ENCODE measurements at places on chromosomes 6 and 20.

DNA sequence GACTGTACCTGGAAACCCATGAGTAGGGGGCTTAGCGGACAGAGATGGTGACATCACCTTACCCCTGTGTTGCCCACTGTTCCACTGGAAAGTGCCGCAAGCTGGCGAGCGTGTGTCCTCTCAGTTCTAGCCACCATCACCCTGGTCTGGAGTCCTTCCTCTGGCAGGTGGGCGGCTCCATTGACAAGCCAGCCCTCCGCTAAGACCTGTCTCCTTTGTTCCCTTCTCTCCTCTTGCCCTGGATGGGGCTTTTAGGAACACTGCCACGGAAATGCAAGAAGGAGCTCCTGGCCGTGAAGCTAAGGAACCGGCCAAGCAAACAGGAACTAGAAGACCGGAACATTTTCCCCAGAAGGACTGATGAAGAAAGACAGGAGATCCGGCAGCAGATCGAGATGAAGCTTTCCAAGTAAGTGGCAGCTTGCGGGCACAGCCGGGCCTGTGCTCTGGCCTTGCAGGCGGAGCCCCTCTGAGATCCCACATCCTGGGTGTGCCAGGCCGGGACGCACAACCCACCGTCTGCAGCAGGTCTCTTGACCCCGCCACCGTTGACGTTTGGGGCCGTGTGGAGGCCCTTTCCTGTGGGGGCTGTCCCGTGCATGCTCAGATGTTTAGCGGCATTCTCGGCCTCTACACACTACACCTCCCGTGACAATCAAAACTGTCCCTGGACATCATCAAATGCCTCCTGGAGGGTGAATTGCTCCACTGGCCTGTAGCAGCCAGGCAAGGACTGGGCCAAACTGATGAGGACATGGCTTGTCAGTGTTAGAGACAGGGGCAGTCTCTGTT is 127.5 kb downstream of the SYCP2 start:
- DNase-seq: no peak

DNA sequence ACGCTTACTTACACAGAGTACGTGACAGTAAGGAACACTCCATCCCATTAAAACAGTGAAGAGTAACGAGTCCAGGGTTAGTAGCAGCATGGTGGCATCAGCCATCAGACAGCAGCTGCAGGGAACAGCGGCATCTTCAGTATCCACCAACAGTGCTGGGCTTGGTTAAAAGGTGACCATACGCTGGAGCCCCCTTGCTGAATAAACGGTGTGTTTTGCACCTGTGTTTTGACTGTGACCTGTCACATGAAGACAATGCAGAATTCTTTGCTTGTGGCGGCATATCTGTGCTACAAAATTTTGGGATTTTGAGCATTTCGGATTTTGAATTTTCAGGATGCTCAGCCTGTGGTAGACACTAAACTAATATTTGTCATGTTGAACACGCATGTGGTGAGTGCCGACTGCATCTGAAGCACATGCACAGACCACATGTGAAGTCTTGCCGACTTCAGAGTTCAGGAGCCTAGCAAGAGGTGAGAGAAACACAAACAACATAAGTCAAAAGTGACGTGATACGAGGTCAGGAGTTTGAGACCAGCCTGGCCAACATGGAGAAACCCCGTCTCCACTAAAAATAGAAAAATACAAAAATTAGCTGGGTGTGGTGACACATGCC is 69.3 kb upstream of the FRMD1 start:
- no peak for DNase-seq

- peak; percentile 58 for DNase-seq
Measured at GRCh38 chr6:159151266-159151855, 17.8 kb upstream of the FNDC1 start.

- no peak for DNase-seq
Measured at GRCh38 chr20:8624046-8624445, 444.8 kb upstream of the PLCB4 start.

DNA sequence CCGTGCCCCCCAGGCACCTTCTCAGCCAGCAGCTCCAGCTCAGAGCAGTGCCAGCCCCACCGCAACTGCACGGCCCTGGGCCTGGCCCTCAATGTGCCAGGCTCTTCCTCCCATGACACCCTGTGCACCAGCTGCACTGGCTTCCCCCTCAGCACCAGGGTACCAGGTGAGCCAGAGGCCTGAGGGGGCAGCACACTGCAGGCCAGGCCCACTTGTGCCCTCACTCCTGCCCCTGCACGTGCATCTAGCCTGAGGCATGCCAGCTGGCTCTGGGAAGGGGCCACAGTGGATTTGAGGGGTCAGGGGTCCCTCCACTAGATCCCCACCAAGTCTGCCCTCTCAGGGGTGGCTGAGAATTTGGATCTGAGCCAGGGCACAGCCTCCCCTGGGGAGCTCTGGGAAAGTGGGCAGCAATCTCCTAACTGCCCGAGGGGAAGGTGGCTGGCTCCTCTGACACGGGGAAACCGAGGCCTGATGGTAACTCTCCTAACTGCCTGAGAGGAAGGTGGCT is 960 bp downstream of the TNFRSF6B start:
- no peak for DNase-seq

- no peak for DNase-seq
Measured at GRCh38 chr6:47096211-47096895, 54.2 kb upstream of the ADGRF1 start.

GRCh38 chr6:16477367-16478149 is 239.2 kb downstream of the GMPR start:
- DNase-seq: no peak

DNA sequence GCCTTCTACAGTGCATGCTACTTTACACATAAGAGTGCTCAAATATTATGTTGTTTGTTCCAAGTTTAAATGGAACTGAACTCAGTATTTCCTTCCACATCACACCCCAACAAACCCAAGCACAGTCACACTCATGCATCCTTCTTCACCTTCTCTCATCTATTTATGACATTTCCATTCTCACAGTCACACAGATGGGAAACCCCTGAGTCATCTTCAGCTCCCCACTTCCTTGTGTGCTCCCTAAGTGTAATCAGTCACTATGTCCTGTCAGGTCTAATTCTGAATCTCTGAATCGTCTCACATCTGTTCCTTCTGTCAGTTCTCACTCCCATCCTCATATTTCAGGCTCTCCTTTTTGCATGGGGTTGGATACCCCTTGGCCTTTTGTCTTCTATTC is 96.0 kb downstream of the RIMS1 start:
- no peak for DNase-seq

GRCh38 chr6:98973571-98973970 is 25.8 kb upstream of the FBXL4 start:
- DNase-seq: no peak

DNA sequence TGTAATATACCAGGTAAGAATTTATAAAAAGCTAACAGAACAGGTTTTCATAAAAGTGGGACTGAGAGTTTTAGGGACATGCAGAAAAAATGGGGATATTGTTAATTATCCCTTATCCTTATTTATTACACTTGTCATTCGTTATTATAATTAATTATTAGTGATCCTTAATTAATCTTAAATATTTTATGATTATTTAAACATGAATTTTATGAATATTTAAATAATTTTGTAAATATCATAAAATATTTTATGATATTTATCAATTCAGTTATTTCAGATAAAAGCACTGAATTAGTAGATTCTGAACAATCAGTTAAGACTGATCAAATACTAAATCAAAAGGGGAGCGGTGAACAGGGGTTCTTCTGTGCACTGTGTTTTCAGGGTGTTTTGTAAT is 300.1 kb downstream of the PAX1 start:
- no peak for DNase-seq

- DNase-seq: no peak
Measured at GRCh38 chr6:119137194-119138072, 59.0 kb upstream of the FAM184A start.

GRCh38 chr6:109720311-109720710 is 29.2 kb downstream of the FIG4 start:
- DNase-seq: no peak

DNA sequence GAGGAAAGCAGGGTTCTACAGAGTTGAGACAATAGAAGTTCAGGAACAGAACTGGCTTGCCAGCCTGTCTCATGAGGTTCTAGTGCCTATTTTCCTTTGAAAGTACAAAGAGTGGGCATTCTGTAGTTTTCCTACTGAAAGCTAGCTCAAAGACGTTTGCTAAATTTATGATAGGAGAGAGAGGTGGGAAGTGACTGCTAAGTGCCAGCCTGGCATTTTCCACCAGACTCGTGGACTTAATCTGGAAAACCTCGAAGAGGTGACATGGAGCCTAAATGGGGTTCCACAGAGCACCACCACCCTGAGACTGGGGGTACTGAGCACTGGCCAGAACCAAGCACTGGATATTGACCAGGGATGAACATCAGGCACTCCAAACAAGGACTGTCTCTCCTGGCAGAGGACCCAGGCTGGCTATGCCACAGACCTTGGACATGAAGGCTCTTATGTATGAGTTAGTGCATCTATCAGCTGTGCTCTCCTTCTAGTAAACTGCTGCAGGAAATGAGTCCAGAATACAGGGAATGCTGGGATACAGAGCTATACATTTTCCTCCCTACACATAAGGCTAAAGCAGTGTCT is 7.1 kb downstream of the PEX6 start:
- DNase-seq: no peak

DNA sequence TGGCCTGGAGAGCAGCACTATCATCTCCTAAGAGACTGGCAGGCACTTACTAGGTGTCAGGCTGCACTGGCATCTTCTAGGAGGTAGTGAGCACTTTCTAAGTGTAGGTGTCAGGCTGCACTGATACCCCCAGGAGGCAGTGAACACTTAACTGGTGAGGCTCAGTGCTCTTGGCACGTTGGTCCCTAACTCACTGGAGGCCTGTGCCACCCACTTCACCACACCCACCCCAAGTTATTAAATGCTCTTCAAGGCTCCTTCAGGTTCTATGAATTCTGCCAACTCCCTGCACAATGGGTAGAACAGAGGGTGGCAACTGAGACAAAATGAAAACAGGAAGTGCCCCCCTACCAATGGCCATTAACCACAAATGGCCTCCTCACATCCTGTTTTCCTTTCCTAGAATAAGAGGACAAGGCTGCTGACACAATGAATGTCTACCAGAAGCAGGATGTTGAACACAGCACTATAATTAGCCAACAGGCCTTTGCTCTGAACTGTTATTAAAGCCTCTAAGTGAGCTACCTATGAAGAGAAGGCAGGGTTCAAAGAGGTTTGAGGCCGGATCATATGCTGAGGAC is 29.4 kb downstream of the NCOA5 start:
- DNase-seq: peak; percentile 46

GRCh38 chr20:23151008-23151703 is 65.0 kb upstream of the CD93 start:
- no peak for DNase-seq

Data from activated CD4-positive, alpha-beta T cell treated with anti-CD3 and anti-CD28 coated beads, Interleukin-2, Interleukin-6, amounts not matched to agents 100 ng/mL and 50 ng/mL, durations not matched to agents 16 hours and 8 hours (primary cell).